ENCODE measurements at places on chromosomes 11 and 22.

GRCh38 chr22:36569999-36570398 is 41.0 kb upstream of the EIF3D start:
- DNase-seq = no peak

- DNase-seq = no peak
These were observed 85.0 kb downstream of the CELSR1 start for GRCh38 chr22:46452195-46453005.

GRCh38 chr22:19019029-19019678 is 83.1 kb upstream of the PRODH start:
- no peak for DNase-seq

- no peak for DNase-seq
These were observed 6.4 kb downstream of the HIPK3 start for GRCh38 chr11:33263549-33263948.

- DNase-seq = peak; percentile 88
These were observed 901 bp upstream of the PARVA start for GRCh38 chr11:12376259-12377081.

DNA sequence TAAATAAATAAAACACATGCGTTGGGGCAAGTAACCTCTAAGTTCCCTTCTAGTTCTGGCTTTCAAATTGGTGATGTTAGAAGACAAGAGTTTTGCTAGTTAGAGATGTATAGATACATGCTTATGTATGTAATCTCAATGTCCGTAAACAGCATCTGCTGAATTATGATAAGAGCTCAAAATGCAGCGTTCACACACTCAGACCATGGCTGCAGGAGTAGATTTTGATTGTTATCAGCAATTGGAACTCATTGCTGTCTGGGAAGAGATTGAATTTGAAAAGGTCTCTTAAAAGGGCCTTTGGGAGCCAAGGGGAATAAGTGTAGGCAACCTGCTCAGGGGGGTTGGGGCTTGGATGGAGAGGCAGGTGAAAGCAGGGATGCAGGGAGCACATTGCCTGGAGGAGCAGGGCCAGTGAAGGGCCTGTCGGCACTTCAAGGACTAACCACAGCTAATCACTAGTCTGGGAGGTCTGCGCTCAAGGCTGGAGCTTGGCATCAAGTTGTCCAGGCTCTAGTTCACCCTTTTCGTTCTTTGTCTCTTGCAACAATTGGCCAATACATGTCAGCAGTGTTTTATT is 2.7 kb upstream of the RAG1 start:
- no peak for DNase-seq

DNA sequence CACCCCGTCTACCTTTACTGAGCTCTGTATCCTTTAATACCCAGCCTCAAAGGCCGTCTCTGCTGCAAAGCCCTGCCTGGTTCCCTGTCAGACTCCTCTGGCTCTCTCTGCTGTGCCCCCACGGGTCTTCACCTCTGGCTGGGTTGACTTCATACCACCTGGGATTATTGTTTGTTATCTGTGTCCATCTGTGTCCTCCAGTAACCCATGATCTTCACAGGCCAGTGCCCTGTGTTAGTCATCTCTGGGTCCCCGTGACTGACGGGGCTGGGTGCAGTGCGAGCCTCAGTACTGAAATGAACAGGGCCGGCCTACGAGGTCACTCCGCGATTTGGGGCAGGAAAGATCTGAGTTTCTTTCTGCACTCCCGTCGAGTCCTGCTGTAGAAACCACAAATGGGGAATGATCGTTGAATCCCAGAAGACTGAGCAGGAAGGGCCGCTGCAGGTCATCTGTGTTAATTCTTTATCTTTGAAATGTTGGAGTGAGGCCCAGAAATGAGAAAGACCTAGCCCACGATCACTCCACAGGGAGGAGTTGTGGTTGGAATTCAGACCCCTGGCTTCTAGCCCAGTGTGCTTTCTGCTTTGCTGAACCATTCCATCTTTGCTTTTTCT is 12.3 kb upstream of the TUB start:
- peak; percentile 61 for DNase-seq

Measured in large intestine (tissue), 12 donors.